ENCODE measurements at places on chromosomes 3 and 15.

GRCh38 chr3:123819949-123820348, 64.2 kb downstream of the MYLK start:
- no peak for DNase-seq

DNA sequence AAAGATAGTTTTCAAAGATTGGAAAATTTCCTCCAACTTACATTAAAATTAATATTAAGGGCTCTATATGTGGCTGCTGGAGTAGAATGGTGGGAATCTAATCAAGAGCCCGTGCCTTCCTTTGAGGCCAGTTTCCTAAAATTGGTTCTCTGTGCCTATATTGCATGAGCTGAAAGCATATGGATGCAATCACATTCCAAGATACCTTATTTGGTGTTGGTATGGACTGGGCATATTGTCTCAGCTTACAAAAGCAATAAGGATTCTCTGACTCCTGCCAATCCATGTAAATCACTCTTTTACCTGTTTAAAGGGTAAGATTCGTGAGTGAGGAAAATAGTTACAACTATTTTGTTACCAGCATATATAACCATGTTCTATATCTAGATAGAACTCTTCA, 111.6 kb downstream of the GREM1 start:
- no peak for DNase-seq

GRCh38 chr15:66734961-66735908, 33.2 kb downstream of the SMAD6 start:
- no peak for DNase-seq

DNA sequence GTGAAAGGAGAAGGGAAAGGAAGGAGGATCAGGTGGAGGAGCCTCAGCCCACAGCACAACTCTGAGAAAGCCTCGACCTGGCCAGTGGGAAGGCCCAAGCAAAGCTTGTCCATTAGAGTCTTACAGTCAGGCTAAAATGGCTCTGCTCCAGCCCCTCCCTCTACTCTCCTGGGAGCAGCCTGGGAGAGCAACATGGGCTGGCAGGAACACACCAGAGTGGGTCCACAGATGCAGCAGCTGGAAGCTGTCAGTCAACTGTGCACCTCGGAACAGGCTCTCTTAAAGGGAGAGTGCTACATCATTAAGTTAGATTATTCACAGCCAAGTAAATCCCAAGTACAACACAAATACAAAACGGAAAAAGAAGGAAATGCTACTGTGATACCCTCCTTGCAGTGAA, 98.0 kb upstream of the LIMD1 start:
- DNase-seq, result no peak

DNA sequence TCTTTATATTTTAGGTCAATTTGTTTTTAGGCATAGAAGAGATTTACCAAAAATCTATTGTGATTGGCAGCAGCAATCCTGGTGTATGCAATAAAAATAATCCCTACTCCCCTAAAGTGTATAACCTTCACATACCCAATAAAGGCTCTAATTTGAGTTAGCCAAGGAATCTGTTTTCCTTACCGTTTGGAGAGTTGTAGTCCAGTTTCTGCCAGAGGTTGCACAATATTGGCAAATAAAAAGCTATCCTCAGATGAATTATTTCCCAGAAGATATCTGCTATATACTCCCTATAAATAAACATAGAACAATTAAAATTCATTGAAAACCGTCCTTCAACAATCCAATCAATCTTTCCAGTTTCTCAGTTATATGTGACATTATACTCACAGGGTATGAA, 31.1 kb downstream of the ACKR4 start:
- no peak for DNase-seq
